ENCODE measurements at places on chromosomes 11 and 22.

- DNase-seq: peak; percentile 2
Measured at GRCh38 chr11:135074397-135074998, 662.5 kb upstream of the B3GAT1 start.

DNA sequence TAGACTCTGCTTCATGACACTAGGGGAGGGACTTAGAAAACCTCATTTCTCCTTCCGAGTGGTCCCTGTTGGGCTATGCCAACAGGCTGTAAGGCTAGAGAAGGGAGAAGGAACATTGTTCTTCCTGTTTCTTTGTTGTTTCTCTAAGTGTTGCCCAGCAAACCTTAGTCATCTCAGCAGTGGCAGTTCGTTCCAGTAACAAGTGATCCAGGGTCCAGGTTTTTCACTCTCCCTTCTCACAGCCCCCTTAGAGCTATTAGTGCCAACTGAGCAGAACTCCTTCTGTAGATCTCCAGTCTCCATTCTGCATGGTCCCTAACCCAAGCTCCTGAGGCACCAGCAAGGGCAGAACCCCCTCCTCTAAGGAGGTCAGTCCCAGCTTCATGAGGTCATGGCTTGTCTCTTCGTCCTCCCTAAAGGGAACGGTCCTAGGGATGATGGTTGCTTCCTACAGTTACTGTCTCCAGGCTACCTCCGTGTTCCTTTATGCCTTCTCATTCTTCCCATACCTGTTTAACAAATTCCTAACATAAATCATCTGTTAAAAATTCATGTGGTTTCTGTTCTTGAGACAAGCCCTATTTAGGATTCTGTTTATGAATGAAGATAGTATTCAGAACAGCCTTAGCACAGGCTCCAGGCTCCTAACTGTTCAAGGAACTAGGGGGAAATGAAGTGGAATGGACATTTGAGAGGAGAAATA lies 168.6 kb upstream of the UBASH3B start:
- DNase-seq: no peak

GRCh38 chr11:66846671-66847091 lies 3.4 kb downstream of the RCE1 start:
- no peak for DNase-seq

DNA sequence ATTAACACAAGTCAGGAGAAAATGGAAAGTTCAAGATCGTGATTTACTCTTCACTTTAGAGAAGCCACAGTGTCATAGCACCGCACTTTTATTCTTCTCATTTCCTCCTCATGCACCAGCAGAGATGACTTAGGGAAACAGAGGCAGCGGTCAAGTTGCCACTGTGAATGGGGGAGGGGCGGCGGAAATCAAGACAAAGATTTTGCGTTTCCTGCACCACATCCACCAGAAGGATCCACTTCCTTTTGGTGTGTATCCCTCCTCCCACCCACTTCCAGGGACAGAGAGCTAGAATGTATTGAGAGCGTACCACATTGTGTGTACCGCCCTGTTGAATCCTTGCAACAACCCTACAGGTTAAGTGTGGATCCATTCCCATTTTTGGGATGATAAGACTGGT lies 21.8 kb downstream of the TSPAN18 start:
- DNase-seq: no peak

- DNase-seq: no peak
Measured at GRCh38 chr11:128151338-128151737, 436.0 kb downstream of the ETS1 start.

- DNase-seq: no peak
Measured at GRCh38 chr11:19890308-19890707, 177.7 kb downstream of the NAV2 start.

- peak; percentile 47 for DNase-seq
Measured at GRCh38 chr11:94602430-94603372, 35.5 kb downstream of the PIWIL4 start.
